ENCODE measurements at places on chromosomes 5 and 9.

DNA sequence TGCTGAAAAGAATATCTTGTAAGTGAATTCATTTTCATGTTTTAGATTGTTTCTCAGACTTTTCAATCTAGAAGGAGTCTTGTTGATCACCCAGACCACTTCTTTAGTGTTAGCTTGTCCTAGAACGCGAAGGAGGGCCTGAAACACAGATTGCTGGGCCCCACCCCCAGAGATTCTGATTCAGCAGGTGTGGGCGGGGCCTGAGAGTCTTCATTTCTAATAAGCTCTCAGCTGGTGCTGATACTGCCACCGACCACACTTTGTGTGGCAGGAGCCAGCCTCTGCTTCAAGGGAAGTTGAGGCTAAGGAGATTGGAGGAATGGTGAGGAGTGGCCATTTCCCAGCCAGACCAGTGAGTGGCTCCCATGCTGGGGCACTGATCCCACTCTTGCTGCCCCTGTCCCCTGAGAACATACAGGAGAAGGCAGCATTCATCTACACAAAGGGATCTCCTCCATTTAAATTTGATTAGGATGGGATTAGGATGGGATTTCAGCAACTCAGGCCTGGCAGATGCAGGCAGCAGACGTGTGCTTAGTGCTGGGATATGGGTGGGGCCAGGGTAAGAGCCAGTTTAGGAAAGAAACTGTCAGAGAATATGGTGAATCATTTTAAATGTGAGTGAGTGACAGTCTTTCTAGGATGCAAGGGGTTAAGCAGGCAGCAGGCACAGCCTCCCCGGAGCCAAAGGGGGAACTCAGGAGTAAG lies 35.9 kb downstream of the ZNF618 start:
- DNase-seq: no peak

DNA sequence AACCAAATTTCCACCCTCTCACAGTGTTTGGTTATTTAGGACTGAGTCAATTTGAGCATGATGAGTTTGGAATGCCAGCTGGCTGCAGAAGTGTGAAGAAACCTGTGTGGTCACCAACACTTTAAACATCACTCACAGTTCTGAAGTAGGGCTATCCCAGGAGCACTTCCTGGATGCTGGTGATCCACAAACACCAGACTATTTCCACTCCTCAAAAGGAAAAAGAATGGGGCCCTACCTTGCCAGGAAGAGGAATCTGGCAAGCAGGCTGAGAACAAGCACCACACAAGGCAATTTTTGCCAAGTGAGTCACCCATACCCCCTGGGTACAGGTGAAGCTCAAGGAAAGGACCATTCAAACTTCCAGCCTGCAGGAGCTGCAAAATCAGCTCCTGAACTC lies 294.2 kb upstream of the PTGER4 start:
- peak; percentile 13 for DNase-seq

GRCh38 chr5:170087168-170087817 lies 18.4 kb upstream of the FOXI1 start:
- DNase-seq: no peak

DNA sequence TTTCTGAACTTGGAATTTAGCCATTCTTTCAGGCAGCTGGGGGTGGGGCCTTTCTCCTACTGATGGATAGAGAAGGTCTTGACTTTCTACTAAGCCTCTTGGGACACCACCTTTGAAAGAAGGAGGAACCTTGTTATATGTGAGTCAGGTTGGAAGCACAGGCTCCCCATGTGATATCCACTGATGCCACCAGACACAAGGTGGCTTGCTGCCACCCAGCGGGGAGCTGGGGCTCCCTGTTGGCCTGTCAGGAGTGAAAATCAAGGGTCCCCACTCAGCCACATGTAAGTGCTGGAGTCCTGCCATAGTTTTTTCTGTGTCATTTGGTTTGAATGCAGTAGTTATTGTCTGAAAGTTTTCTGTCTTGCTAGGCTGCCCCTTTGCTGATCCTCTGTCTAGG lies 252.4 kb upstream of the NFIL3 start:
- DNase-seq: no peak

- DNase-seq: peak; percentile 5
These were observed 288.9 kb downstream of the TRPM3 start for GRCh38 chr9:70832492-70832891.

- DNase-seq: no peak
These were observed 2.7 kb downstream of the PRDM12 start for GRCh38 chr9:130667120-130667435.

- DNase-seq: no peak
These were observed 54.5 kb downstream of the OXCT1 start for GRCh38 chr5:41815663-41816229.

GRCh38 chr5:126450346-126450745 lies 27.1 kb downstream of the GRAMD2B start:
- no peak for DNase-seq

- no peak for DNase-seq
These were observed 181.1 kb upstream of the ELAVL2 start for GRCh38 chr9:24007185-24007584.

DNA sequence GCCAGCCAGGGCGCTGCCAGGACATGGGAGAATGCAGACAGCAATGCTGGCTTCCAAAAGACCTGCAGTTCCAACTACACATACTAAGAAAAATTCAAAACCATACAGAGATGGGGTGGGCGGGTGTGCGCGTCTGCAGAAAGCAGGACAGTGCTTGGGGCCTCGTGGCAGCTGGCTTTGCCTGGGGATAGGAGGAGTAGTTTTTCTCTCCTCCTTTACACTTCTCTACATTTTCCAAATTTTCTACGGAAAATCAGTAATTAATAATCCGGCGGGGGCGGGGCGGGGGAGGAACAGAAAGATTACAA lies 43.6 kb upstream of the SARDH start:
- no peak for DNase-seq

GRCh38 chr5:103174147-103174546 lies 54.0 kb downstream of the PPIP5K2 start:
- no peak for DNase-seq

- no peak for DNase-seq
These were observed 12.2 kb downstream of the LCN12 start for GRCh38 chr9:136964171-136964689.

- DNase-seq: peak; percentile 25
These were observed 28.8 kb downstream of the ALG2 start for GRCh38 chr9:99192786-99193465.

GRCh38 chr9:110192531-110193261 lies 15.3 kb downstream of the C9orf152 start:
- peak; percentile 35 for DNase-seq

- DNase-seq: no peak
These were observed 758.6 kb upstream of the DMAC1 start for GRCh38 chr9:8558176-8558575.

DNA sequence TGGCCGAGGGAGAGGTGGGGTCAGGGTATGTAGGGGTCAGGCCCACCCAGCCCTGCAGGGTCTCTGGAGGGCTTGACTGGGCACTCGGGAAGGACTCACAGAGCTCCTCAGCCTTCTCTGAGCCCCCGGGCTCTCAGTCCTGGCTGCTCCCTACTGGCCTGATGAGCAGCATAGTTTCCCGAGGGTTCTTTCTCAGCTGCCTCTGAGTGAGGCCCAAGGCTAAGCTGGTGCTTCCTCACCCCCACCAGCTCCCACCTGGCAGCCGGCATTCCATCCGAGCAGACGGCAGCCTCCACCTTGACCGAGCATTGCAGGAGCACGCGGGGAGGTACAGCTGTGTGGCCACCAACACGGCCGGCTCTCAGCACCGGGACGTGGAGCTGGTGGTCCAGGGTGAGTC lies 56.0 kb downstream of the HMCN2 start:
- no peak for DNase-seq

GRCh38 chr9:89418474-89418845 lies 79.5 kb downstream of the SEMA4D start:
- DNase-seq: no peak

DNA sequence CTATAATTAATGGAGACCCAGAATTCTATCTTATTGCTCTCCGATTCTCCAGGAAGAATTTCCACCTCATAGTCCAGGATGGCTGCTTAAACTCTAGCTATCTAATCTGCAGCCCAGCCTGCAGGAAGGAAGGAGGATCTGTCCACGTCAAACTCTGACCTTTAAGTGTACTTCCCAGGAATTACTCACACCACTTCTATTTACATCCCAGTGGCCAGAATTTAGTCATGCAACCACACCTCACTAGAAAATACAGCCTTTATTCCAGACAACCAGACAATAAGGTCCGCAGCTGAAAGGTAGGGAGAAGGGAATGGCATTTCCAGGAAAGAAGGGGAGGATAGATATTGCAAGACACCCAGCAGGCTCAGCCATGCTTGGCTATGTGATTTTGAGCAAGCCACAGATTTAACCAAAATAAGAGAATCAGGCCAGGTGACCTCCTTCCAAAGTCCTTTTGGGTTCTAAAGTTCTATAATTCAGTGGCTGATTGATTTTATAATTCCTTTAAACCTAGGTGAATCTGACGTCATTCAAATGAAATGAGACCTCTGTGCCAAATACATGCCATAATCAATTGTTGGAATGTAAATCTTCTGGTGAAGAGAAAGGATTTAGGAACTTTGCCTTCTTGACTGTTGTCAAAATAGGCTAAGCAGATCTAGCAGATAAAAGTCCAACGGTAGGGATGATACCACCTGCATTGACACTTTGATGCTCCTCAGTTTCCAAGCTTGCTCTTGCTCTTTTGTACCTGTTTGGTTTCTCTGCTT lies 3.7 kb upstream of the DENND1A start:
- peak; percentile 61 for DNase-seq

DNA sequence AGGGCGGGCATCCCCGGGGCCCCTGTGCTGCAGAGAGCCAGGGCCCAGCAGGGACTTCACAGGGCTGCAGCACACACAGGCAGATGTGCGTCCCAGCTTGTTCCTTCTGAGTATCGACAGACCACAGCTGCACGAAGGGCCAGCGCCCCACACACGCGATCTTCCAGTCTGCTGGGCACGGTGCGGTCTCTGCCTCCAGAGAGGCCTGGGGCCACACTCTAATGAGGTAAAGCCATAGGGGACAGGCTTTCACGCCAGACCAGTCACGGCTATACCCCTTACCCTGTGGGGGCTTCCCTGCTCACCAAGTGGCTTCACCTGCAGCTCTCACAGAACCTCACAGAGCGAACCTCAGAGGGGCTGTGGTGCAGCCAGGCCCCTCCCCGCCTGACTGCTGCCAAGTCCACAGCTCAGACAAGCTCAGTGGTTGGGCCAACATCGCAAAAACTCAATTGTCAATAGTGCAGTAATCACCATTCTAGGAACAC lies 82.2 kb downstream of the SHB start:
- no peak for DNase-seq

DNA sequence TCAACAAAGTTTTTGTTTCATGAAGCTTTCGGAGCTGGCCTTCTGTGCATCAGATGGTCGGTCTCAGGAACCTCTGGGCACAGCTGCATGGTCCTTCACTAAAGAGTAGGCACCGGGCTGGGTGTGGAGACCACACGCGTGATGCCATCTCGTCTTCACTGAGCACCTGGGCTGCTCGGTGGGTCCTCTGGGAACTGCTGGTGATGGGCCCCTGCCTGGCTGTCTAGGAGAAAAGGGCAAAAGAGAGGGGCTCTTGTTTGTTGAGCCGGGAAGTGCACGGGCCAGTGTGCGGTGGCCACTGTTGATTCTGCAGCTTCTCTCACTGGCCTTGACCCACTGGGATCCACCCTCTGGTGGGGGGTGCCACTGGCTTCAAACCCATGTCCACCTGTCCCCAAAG lies 46.0 kb downstream of the COL5A1 start:
- no peak for DNase-seq

- DNase-seq: peak; percentile 75
These were observed 21.0 kb downstream of the CSF1R start for GRCh38 chr5:150065346-150065745.

DNA sequence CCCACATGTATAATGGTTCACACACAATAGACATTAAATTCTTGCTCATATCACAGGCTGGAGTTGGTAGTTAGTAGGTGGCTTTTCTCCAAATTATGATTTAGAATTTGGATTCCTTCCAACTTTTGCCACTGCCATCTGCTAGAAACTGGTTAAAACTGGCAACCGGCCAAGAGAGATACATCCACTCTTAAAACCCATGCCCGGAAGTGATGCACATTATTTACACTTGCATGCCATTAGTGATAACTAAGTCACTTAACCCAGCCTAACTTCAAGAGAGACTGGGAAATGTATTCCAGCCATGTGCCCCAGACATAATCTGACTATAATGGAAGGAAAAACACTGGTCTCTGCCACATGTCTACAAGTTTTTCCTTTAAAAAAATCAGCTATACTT lies 395.7 kb upstream of the SEMA6A start:
- DNase-seq: no peak

GRCh38 chr5:171428809-171429542 lies 9.5 kb downstream of the FGF18 start:
- no peak for DNase-seq

DNA sequence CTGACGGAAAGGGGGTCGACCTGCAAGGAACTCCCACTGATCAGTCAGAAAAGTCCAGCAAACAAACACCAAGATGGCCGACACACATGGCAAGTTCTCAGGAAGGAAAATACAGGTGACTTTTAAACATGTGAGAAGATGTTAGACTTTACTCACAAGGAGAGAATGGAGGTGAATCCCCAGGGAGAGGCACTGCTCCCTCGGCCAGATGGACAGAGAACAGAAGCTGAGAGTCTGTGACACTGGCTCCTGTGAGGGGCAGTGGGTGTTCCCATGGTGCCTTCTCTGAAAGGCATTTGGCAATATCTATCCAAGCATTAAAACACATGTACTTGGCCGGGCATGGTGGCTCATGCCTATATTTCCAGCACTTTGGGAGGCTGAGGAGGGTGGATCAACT lies 22.8 kb downstream of the COL5A1 start:
- DNase-seq: no peak

- DNase-seq: peak; percentile 50
These were observed 30.1 kb downstream of the GALNT10 start for GRCh38 chr5:154220625-154221024.

- DNase-seq: no peak
These were observed 9.6 kb upstream of the ATP6V0E1 start for GRCh38 chr5:172973931-172974330.

- DNase-seq: no peak
These were observed 5.9 kb downstream of the PLK2 start for GRCh38 chr5:58454025-58454424.

DNA sequence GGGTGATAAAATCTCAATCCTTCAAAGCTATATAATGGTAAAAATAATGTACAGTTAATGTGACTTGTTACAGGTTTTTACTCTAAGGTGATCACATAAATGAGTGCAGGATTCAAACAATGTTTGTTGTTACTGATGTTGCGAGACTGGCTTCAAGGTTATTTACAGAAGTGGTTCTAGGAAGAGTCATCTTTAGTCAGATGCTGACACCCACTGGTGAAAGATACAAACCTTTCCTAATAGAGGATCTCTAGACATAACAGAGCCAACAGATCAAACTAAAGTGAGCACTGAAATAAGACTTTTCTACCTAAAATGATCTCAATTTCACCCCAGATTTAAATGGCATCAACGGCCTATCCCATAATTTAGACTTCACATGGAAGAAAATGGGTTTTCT lies 20.2 kb downstream of the ARSB start:
- DNase-seq: peak; percentile 22

- no peak for DNase-seq
These were observed 52.4 kb downstream of the VCAN start for GRCh38 chr5:83523929-83524328.

Measured in AG08396 (cell line).